Hypothalamus (tissue), 51 donors: ENCODE measurements at places on chromosomes 7 and 10.

GRCh38 chr7:28539289-28539981 is 127.1 kb downstream of the CREB5 start:
- DNase-seq, result no peak

GRCh38 chr10:31694126-31694685 is 234.4 kb downstream of the ARHGAP12 start:
- no peak for DNase-seq

DNA sequence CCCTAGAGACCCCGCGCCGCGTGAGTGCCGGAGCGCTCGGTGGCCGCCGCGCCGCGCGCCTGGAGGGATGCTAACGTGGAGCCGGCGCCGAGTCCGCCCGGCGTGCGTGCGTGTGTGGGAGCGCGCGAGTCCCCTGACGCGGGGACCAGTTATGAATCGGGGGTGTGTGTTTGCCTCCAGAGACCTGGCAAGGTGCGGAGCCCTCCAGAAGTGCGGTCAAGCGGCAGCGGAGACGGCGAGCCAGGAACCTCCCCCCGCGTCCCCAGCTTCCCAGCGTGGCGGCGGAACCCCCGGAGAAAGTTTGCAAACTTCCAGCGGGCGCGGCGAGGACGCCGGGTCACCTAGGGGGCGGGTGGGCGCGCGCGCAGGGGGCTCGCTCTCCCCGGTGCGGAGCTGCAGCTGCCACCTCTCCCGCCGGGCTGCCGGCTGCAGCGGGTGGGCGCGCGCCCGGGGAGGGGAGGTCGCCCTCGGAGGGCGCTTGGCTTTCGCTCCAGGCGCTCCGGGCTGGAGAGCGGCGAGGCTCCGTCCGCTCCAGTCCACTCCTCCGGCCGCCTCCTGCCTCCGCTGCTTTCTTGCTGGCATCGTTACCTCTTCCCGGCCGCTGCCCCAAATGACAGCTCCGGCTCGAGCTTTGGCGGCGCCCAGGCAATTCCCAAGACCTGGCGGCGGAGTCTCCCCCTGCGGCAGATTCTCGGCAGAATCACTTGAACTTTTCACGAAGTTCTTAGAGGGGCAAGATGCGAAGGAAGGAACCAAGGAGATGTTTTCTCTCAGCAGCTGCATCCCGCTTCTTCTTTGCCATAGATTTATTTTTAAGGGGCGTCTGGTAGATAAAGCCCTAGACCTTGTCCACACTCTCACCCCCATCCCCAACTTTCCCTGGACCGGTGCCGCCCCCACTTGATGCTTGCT is 2.3 kb upstream of the CREB5 start:
- no peak for DNase-seq

DNA sequence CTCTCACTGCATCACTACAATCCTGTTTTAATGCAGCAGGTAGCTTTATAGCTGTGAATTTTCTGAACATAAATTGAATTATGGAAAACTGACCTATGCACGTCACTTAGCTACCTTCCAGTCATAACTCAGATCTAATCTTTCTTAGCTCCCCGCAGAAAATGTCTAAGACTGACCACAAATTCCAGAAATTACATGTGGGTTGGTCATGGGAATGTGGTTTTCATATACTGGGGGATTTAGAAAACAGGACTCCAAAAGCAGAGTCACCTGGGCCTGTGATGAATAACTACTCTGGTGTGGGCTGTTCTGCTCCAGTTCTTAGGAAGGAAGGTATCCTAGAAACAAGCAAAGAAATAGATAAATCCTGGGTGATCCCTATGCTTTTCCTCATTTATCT is 178.4 kb upstream of the LRRTM3 start:
- no peak for DNase-seq

GRCh38 chr10:110181911-110182310 is 25.5 kb upstream of the MXI1 start:
- no peak for DNase-seq

DNA sequence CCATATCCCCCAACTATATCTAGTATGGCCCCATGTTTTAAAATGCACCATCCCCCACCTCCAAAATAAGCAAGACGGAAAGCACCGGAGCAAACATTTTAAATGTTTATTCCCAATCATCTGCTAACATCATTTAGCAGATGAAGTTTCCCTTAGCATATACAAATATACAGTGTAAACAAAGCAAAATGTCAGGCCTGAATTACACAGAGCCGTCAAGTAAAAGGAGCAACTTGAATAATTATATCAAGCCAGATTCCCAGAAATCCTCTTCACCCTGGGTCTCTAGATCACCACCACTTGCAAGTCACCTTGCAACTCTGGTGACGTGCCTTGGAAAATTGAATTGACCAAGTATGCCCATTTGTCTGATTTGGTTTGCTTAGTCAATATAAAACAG is 91.6 kb upstream of the COL1A2 start:
- DNase-seq, result no peak

DNA sequence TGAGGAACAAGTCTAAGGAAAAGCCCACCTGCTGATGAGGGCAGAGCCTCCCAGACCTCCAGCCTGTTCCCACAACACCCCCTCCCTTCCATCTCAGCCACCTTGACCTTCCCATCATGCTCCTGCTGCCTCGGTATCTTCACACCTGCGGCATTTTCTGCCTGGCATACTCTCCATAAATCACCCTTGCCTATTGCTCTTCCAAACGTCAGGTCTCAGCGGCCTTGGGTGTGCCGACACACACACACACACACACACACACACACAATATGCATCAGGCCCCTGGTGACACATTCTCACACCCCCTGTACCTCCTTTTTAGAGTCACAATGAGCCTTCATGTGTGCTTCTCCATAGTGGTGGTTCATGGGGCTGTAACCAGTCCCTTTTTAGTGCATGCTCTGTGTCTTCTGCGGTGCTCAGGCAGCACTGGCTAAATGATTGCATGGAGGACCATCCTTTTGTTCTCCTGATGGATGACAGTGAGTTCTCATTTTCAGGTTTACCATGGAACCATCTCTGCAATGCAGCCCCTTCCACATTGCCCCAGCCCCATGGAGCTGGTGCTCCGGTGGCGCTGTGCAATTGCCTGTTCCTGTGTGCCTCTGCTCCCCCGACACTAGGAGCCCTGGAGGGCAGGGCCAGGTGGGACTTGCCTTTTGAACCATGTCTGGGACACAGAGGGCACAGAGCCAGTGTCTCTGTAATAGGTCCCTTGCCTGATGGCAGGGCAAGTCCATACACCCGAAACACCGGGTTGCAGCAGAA is 4.5 kb downstream of the ADIRF start:
- DNase-seq, result no peak

GRCh38 chr10:78900715-78901430 is 167.9 kb upstream of the ZMIZ1 start:
- no peak for DNase-seq

DNA sequence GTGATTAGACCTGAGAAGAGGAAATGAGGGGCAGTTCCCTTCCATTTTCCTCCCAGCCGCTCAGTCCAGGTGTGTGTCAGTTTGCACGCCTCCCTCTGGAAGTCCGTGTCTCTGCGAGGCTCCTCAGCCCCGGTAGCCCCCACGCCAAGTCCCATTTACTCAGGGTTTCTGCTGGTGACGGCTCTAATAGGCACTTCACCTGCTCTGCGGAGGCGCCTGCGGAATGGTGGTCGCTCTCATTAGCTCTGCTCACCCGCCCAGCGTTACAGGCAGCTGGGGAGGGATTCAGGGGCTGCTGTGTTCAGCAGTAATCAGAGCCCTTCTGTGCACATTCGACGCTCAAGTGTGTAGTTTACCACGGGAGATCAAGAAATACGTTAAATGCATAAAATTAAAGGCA is 179.9 kb downstream of the MGMT start:
- no peak for DNase-seq

DNA sequence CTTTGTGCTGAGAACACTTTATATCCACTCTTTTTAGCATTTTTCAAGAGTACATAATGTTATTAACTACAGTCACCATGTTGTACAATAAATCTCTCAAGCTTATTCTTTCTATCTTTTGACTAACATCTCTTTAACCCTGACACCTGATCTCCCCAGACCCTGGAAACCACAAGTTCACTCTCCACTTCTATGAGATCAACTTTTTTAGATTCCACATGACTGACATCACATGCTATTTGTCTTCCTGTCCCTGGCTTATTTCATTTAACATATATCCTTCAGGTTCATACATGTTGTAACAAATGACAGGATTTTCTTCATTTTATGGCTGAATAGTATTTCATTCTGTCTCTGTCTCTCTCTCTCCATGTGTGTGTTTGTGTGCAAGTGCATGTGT is 15.5 kb downstream of the SLC13A1 start:
- DNase-seq, result no peak

DNA sequence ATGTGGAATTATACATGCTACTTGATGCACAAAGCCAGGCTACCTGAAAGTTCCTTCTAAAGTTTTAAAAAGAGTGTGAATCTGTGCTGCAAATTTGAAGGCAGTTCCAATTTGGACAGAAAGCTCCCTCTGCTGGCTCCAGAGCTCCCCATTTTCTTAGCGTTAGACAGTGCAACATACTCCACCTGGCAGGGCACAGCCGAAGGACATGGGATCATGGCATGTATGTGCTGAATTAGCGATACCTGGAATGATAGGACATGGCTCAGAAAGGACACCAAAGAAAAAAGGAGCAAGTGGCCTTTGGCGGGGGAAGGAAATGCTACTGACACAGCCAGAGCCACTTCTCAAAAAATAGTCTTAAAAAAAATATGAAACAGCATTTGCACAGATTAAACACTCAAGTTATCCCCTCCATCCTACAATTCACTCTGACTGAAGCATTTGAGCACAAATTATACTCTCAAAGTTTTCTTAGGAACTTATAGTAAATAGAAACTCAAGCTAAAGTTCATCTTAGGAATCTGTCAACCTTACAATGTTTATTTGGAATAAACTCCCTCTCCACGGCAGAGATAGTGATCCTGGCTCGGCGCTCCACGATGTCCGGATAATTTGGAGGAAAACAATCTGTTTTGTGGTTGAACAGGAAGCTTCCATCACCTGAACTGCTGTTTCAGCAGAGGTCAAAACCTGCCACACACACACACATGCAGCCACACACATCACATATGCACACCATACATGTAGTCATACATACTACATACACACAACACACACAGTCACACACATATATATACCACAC is 80.0 kb downstream of the C7orf25 start:
- DNase-seq, result no peak

DNA sequence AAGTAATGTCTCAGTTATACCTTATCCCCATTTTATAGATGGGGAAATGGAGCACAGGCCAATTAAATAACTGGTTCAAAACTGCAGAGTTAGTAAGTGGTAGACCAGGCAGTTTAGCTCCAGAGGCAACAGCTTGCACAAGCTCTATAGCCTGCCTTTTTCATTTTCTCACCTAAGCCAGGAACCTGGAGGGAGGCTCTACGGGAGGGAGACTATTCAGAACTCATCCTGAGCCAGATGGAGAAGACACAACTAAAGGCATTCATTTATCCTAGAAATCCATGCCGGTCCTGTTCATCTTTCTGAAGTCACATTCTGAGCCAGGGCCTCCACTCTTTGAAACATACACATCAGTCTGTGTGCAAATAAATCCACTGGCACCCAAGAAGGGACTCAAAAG is 103.2 kb downstream of the CALN1 start:
- no peak for DNase-seq

GRCh38 chr10:85682621-85683020 is 684.0 kb downstream of the GRID1 start:
- no peak for DNase-seq

GRCh38 chr7:137120690-137121089 is 222.8 kb downstream of the PTN start:
- DNase-seq, result no peak

- no peak for DNase-seq
Measured at GRCh38 chr10:61195211-61195610, 251.2 kb upstream of the RHOBTB1 start.

GRCh38 chr7:132942701-132943100 is 139.2 kb downstream of the CHCHD3 start:
- DNase-seq, result no peak

DNA sequence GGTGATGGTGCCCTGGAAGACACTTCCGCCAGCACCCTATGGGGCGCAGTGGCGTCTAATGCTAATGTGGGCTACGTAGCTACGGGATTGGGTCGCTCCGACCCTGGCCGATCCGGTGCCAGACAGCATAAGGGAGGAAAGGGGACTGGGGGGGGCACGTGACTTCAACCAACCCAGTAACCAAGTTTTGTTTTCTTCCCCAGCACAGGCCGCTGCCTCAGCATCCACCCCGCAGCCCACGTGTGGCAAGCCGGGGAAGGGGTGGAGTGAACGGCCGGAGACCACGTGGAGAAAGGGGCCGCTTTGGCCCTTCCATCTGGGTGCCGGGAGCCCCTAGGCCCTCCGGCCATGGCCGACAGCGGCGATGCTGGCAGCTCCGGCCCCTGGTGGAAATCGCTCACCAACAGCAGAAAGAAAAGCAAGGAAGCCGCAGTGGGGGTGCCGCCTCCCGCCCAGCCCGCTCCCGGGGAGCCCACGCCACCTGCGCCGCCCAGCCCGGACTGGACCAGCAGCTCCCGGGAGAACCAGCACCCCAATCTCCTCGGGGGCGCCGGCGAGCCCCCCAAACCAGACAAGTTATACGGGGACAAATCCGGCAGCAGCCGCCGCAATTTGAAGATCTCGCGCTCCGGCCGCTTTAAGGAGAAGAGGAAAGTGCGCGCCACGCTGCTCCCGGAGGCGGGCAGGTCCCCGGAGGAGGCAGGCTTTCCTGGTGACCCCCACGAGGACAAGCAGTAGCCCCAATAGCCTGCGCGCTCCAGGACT is 2.5 kb downstream of the PRR15 start:
- DNase-seq, result no peak

DNA sequence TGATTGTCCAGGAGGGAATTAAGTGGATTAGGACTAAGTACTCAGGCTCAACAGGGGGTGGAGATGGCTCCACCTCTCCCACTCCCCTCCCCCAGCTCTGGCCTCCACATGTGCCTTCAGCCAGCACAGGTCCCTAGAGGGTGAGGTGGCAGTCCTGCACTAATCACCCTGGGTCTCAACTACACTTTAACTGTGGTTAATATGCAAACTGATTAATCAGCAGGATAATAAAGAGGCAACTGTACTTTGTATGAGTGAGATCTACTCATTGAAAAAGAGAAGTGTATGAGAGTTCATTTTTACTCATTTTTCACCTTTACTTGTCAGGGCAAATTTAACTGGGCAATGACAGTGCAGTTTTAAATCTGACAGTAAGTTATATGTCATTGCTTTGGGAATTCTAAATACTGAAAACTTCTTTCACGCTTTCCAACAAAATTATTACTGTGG is 223.8 kb upstream of the CCDC6 start:
- no peak for DNase-seq

- DNase-seq, result no peak
Measured at GRCh38 chr10:32366588-32366987, 19.6 kb upstream of the EPC1 start.

GRCh38 chr7:93461350-93461749 is 113.2 kb downstream of the CALCR start:
- no peak for DNase-seq

DNA sequence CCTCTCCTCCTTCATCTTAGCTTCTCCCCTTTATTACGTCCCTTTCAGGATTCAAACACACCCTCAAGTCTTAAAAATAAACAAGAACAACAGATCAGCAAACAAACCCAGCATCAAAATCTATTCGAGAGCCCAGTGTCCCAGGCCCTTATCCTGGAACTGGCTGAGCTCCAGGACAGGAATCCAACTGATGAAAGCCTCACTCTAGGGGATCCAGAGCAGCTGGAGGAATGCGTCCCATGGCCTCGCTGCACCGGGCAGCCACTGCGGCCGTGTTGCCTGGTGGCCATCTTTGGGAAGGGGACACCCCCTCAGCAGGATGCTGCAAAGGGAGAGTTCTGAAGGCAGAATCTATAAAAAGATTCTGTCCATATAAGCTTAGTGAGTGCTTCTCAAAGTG is 156.5 kb upstream of the BMPER start:
- DNase-seq, result no peak
